Right renal cortex interstitium (tissue), 3 donors: ENCODE measurements at places on chromosomes 3 and 15.

DNA sequence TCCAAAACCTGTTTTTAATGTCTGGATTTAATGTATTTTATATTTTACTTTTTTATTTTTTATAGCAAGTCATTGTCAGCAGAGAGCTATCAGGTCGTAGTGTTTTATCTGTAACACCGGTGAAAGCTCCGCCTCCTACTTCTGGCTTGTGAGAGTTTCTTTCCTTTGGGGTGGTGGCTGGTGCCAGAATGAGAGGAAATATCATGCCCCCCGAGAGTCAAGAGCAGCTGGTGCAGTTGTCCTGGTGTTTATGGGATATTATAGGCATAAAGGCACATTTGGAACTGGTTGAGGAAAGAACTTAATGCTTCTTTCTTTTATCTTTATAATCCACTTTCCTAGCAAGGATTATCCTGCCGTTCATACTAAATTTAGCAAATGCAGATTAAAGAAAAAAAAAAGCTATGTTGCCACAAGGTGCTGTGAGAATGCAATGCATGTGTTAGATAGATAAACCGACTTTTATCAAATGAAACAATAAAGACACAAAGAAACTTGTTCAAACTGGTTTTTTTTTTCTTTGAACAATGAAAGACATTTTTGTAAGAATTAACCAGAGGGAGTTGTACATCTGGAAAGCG, 260.1 kb upstream of the PLSCR5 start:
- no peak for DNase-seq

DNA sequence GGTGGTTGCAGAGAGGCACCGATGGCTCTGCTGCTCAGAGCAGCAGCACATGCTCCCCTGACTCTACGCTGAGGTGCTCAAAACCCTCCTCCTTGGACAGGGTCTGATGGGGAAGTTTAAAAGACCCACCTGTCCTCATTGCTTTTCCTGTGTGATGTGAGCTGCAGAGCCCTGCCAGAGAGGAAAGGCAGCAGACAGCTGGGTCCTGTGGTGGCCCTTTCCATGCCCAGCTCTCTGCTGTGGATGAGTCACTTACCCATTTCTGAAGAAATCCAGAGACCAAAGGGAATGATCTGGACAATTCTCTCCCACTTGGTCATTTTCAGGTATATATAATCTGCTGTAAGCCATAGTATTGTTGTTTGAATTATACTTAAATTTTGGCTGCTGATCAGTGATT, 121.7 kb downstream of the CHDH start:
- DNase-seq, result no peak

- no peak for DNase-seq
Measured at GRCh38 chr3:7436542-7436941, 575.6 kb downstream of the GRM7 start.

DNA sequence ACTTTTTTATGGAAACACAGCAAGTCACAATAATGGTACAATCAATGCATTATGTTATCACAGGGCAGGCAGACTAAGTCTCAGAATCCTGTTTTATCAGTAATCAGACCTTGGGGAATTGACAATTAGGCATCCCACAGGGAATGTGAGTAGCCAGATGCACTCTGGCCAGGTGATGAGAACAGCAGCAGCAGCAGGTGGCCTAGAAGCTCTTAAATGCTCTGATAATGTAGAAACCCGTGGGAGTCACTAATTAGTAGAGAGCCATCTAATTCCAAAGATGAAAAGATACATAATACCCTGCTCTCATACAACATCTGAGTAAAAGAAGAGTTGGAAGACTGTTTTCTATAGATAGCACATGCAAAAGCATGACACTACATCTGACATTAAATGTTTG, 12.6 kb downstream of the CEP152 start:
- DNase-seq, result no peak

- no peak for DNase-seq
Measured at GRCh38 chr3:157475921-157476414, 27.2 kb downstream of the VEPH1 start.
